ENCODE measurements at places on chromosomes 1 and 21.

GRCh38 chr1:207999274-207999915 lies 88.5 kb upstream of the CD34 start:
- no peak for DNase-seq

- DNase-seq, result no peak
Observed at GRCh38 chr1:99176753-99177152, 87.5 kb upstream of the PLPPR4 start.

GRCh38 chr21:27001526-27001925 lies 34.6 kb upstream of the ADAMTS5 start:
- DNase-seq, result no peak

- DNase-seq, result no peak
Observed at GRCh38 chr1:245441689-245442088, 286.9 kb downstream of the KIF26B start.

DNA sequence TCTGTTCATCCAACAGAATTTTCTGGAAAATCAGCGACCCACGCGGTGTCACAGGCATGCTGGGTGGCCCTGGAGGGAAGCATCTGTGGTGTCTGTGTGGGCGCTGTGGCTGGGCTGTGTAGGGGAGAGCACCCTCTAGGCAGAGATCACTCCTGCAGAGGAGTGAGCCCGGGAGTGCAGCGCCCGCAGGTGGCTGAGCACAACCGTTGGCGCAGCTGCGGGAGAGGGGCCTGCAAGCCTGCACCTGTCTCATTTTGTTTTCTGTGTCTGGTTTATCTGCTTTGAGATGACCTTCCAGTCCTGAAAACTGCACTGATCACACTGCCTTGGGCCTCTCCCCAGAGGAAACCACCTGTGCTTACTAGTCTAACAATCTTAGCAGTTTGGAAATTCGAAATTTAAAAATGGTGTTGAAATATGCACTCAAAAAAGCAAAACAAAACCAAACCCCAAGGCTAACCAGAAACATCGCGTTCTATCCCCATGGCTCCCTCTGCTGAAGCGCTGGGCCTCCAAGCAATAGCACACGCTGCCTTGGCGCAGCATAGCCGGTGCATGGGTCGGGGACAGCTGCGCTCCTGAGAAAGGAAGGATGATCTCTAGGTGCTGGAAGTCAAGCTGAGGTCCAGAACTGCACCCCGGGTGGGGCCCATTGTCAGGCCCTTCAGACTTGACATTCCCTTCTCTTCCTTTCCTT lies 4.8 kb downstream of the FAM3B start:
- peak; percentile 48 for DNase-seq

GRCh38 chr1:224498574-224499170 lies 64.1 kb upstream of the WDR26 start:
- no peak for DNase-seq

GRCh38 chr1:231724876-231725647 lies 98.5 kb downstream of the DISC1 start:
- peak; percentile 12 for DNase-seq

GRCh38 chr1:153962088-153963029 lies 978 bp downstream of the SLC39A1 start:
- no peak for DNase-seq

- DNase-seq, result no peak
Observed at GRCh38 chr1:5508669-5509330, 483.4 kb downstream of the NPHP4 start.

- DNase-seq, result no peak
Observed at GRCh38 chr1:34864759-34865158, 5.2 kb upstream of the SMIM12 start.

- DNase-seq, result no peak
Observed at GRCh38 chr1:101136271-101136670, 100.5 kb upstream of the S1PR1 start.

DNA sequence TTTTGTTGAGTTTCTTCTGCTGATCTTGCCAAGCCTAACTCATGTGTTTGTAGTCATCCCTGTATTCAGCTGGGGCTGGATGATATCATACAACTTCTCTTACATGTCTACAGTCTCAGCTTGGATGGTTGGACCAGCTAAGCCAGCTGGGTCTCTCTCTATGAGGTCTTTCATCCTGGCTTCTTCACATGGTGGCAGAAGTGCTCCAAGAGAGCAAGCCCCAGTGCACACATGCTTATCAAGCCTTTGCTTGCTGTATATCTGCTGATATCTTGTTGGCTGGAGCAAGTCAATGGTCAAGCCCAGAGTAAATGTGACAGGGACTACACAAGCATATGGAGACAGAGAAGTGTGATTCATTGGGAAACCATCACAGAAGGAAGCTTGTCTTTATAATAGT lies 29.2 kb upstream of the SLC44A5 start:
- DNase-seq, result no peak

- DNase-seq, result no peak
Observed at GRCh38 chr1:210323957-210324356, 4.7 kb upstream of the HHAT start.

DNA sequence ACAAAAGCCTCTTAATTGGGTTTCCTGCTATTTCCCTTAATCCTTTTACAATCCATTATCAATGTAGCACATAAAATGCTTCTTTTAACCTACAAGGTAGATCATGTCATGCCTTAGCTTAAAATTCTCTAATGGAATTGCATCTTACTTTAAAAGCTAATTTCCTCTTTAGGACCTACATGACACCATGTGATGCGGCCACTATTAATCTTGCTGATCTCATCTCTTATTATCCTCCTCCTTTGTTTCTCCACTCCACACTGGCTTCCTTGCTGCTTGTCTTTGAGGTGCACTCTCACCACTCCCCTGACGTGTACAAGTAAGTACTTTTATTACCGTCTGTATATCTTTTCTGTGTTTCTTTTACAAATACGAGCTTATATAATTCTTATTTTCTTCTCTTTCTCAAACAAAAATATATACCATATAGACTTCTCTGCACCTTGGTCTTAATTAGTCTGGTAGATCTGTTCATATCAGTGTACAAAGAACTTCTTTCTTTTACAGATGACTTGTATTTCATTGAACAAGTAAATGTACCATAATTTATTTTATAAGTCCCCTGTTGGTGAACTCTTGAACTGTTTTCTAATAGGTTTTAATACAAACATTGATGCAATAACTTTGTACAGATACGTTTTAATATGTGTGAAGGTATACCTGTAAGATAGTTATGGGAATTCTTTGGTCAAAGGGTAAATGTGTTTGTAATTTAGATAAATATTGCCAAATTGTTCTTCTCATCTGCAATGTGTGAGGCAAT lies 28.2 kb downstream of the GPR88 start:
- DNase-seq, result no peak
